ENCODE measurements at places on chromosomes 2 and 18. TPM values are rescaled to one million over a fixed set of nuclear protein-coding genes. Genes with fewer than 3 reads are reported as not detected.

The AQP4 gene
- not detected for total RNA-seq

GRCh38 chr2:167100506-167100905, 212.2 kb downstream of the XIRP2 start:
- no peak for DNase-seq

GRCh38 chr2:27871802-27872201, 18.4 kb downstream of the RBKS start:
- DNase-seq, result no peak

The TRABD2A gene
- total RNA-seq, result 59.9 TPM

The SLC19A3 gene
- not detected for total RNA-seq

- DNase-seq, result no peak
Observed at GRCh38 chr18:10973567-10974203, 175.7 kb downstream of the PIEZO2 start.

The GREB1 gene
- total RNA-seq, result 1.2 TPM

- DNase-seq, result no peak
Observed at GRCh38 chr2:148926291-148926961, 51.4 kb downstream of the KIF5C start.

The RANBP2 gene
- 72.5 TPM for total RNA-seq

GRCh38 chr2:39949131-39949530, 170.1 kb upstream of the THUMPD2 start:
- DNase-seq, result no peak

The KANSL1L gene
- total RNA-seq, result 9.6 TPM

GRCh38 chr18:26429535-26430226, 118.7 kb downstream of the KCTD1 start:
- no peak for DNase-seq
